Activated CD8-positive, alpha-beta T cell treated with anti-CD3 and anti-CD28 coated beads for 36 hours (primary cell): ENCODE measurements at places on chromosomes 11 and 22.

- DNase-seq, result no peak
These were observed 109.3 kb downstream of the BRD1 start for GRCh38 chr22:49718396-49718795.

GRCh38 chr11:66111158-66111557 lies 41.1 kb downstream of the PACS1 start:
- no peak for DNase-seq

DNA sequence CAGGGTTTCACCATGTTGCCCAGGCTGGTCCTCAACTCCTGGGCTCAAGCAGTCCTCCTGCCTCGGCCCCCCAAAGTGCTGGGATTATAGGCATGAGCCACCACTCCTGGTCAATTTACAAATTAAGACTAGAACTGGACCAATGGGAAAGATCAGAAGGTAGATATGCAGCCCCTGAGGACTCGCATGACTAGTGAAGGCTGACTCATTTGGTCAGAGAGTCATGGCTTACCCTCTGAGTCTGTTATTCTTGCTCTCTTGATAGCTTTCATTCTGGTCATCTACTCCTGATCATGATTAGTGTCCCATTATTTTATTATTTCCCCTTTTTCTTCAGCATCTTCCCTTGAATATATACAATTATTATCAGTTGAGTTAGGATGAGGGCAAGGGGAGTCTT lies 2.7 kb upstream of the LDHAL6A start:
- no peak for DNase-seq

- no peak for DNase-seq
These were observed 9.7 kb upstream of the APOL4 start for GRCh38 chr22:36211237-36211861.

- DNase-seq, result no peak
These were observed 72.8 kb upstream of the IGLL5 start for GRCh38 chr22:22814666-22815396.

DNA sequence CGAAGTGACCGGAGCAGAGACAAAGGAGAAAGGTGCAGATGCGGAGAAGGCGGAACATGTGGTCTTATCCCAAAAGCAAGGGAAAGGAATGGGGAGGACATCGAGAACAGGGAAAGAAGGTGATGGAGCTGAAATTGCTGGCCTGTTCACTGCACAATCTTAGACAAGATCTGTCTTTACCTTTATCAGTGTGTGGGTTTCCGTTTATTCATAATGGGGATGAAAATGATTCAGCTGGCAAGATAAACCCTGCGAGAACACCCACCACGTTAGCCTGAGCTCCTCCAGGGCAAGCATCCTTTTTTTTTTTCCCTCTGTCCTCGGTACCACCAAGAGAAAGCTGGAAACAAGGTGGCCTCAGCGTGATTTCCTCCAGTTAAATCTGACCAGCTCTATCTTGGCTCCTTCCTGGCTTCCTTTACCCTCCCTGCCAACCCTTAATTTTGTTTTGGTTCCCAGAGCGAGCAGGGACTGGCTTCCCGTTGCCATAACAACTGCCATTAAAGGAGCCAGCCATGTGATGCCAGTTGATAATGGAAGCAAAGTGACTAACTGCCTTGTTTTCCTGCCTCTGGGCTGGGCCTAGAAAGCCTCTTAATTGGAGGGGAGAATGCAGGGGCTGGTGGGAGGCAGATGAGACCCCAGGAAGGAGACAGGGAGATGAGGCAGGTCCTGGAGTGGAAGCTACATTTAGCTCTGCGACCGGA lies 4.2 kb downstream of the SGSM1 start:
- DNase-seq, result no peak

DNA sequence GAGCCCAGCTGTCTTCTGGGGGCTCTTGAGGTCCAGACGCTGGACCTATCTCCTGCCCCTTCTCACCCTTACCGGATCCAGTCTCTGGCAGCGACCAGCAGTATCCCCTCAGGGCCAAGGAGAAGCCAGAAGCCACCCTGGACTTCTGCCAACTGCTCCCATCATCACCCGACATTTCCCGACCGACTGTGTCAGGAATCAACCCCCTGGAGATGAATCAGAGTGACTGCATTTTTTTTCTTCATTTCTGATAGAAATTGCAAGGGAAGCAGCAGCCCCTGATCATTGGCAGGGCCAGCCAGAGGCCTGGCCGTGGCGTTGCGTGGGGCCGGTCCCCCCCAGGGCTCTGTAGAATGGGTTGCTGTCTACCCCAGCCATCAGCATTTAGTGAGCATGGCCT lies 5.2 kb upstream of the LIF start:
- no peak for DNase-seq

DNA sequence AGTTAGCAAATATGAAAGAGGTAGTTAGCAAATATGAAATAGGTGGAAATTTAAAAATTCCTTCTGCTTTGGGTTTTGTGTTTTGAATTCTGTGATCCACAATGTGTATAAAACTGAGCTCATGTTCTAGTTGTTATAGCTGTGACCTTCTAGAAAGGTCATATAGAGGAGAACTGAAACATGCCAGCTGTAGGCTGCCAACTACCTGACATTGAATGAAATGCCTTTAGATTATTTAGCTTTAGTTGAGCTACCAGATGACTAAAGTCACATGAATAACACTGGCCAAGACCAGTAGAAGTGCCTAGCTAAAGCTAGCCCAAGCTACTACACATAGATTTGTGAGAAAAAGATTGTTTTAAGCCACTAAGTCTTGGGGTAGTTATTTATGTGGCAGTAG lies 5.8 kb upstream of the TCN1 start:
- DNase-seq, result no peak

- DNase-seq, result peak; percentile 55
These were observed 628 bp downstream of the CHKB start for GRCh38 chr22:50581950-50582492.

DNA sequence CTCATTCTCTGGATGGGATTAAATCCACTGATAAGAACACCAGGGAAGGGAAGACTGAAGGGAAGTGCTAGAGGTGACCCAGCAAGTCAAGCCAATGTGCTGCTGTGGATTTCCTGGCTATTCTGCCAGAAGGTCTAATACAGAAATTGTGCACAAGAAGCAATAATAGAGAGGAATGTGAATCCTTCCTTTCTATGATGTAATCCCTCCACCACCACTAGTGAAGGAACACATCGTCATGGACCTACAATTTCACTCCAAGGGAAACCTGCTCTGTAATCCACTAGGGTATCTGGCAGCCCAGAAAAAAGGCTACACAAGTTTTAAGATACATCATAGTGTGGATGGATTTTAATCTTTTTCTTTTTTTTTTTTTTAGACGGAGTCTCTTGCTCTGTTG lies 17.4 kb downstream of the LARGE2 start:
- no peak for DNase-seq

GRCh38 chr11:65448418-65449105 lies 26.0 kb downstream of the NEAT1 start:
- DNase-seq, result peak; percentile 48

GRCh38 chr11:83035070-83035854 lies 36.4 kb downstream of the RAB30 start:
- no peak for DNase-seq

DNA sequence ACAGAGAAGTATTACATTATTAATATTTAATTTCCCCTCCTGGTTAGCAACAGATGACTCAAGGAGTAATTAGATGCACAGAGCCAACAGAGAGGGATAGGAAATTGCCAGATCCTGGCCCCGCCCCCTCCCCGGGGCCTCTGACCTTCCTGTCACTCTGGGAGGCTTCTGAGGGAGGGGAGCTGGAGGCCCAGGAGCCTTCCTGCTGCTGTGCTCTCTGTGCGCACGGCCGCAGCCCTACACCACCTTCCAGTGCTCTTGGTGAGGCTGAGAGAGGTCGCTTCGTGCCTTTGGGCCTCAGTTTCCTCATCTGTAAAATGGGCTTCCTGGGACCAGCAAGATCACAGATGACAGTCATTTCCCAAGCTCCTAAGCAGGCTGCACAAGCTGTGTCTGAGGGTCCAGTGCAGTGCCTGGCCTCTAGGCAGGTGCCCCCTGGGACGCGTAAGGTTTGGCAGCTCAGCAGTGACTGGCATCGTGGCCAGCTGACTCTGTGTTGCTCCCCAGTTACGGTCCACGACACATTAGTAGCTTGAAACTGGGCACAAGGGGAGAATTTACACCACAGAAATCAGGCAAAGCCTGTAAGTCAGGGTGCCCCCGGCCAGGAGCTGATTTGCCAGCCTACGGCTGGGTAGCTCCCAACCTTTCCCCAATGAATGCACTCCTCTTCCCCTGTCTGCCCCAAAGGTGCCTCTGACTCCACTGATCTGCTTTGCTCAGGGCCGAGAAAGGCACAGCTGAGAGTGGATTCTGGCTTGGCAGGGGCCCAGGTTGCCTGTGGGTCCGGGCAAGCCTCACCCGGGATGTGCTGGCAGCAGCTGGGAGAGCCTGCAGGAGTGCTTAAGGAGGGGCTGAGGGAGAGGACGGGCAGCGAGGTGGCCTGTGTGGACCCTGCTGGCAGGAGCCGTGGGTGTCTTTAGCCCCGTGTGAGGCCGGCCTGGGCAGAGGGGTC lies 2.3 kb downstream of the ADORA2A start:
- peak; percentile 92 for DNase-seq

DNA sequence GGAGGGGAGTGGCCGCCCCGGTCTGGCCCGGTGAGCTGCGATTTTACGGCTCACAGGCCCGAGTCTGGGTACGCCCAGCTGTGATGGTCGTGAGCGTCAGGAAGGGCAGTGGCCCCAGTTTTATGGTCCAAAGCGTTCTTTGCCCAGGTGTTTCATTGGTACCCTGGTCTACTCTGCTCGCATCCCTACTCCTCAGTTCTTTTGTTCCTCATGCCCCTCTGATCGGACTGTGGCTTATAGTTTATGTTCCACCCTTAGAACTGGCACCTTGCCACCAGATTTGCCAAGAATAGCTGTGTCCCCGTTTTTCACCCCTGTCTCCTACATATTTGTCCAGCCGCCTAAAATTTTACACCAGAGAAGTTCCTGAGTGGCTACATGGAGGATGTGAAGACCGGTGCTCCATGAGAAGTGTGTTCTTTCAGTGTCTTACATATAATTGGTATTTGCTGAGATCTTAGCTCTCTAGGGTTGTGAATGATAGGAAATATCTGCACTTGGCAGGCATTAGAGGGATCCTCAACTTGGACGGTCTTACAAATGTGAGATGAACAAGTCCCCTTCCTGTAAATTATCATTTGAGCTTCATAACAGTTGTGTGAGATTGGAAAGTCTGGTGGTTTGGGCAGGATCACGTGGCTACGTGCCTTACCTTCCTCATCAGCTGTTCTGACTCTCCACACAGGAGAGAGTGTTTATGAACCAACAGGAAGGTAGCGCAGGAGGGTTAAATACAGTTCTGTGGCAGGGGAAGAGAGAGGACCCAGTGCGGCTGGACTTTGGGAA lies 1.1 kb downstream of the PANX1 start:
- peak; percentile 49 for DNase-seq

GRCh38 chr11:125949271-125950177 lies 3.7 kb downstream of the VSIG10L2 start:
- no peak for DNase-seq

DNA sequence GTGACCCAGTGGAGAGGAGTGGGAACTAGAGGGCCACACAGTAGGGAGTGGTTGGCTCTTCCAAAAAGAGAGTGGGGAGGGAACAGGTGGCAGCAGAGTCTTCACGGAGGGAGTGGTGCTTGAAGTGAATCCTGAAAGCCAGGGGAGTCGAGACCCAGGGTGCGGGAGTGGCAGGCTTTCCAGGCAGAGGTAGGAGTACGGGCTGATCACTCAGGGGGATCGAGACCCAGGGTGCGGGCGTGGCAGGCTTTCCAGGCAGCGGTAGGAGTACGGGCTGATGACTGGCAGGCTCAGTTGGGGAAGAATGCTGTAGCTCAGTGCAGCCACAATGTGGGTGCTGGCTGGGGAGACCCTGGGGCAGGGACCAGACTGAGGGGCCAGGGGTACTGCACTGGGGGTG lies 148.2 kb downstream of the TBC1D22A start:
- DNase-seq, result no peak

GRCh38 chr22:44667276-44667675 lies 34.7 kb upstream of the PRR5 start:
- no peak for DNase-seq
